ENCODE measurements at places on chromosomes 6 and 20. TPM values are rescaled to one million over a fixed set of nuclear protein-coding genes. Genes with fewer than 3 reads are reported as not detected.

The SFT2D1 gene
- 63.7 TPM for total RNA-seq

The SMOC2 gene
- total RNA-seq: 78.5 TPM

The MEI4 gene
- not detected for total RNA-seq

The OTOR gene
- total RNA-seq: not detected

The CDSN gene
- not detected for total RNA-seq

The CYP39A1 gene
- 4.5 TPM for total RNA-seq

The HSPA12B gene
- 9.0 TPM for total RNA-seq

The SMPDL3A gene
- 19.1 TPM for total RNA-seq

The TGM3 gene
- not detected for total RNA-seq

The SH3BGRL2 gene
- total RNA-seq: 22.9 TPM

The DPPA5 gene
- not detected for total RNA-seq

The MANEA gene
- total RNA-seq: 23.6 TPM

The GNRH2 gene
- total RNA-seq: not detected

The HLA-A gene
- 354 TPM for total RNA-seq

The GATA5 gene
- 1.3 TPM for total RNA-seq

The ABHD16B gene
- total RNA-seq: not detected

The PEDS1 gene
- 20.8 TPM for total RNA-seq

The DDX43 gene
- total RNA-seq: 1.6 TPM

The TRIM31 gene
- total RNA-seq: not detected

The SHLD1 gene
- 4.0 TPM for total RNA-seq

The ULBP1 gene
- not detected for total RNA-seq

The VNN1 gene
- 2.5 TPM for total RNA-seq

The LY6G6D gene
- not detected for total RNA-seq

The LST1 gene
- 17.8 TPM for total RNA-seq

The TCP11 gene
- total RNA-seq: not detected

The SMLR1 gene
- not detected for total RNA-seq

The LZTS3 gene
- 5.5 TPM for total RNA-seq

The MCHR2 gene
- not detected for total RNA-seq

The SPDEF gene
- 0.19 TPM for total RNA-seq

The C6orf89 gene
- total RNA-seq: 46.5 TPM

The UQCC2 gene
- total RNA-seq: 15.1 TPM
